ENCODE measurements at places on chromosomes 7 and 10. TPM values are rescaled to one million over a fixed set of nuclear protein-coding genes. Genes with fewer than 3 reads are reported as not detected.
A peak's percentile ranks its signal among the peaks of the same experiment; 100 is the strongest.

PILRA gene
- 0.15 TPM for polyA plus RNA-seq

VSTM2A gene
- not detected for polyA plus RNA-seq

STEAP4 gene
- polyA plus RNA-seq = 0.88 TPM

FXYD4 gene
- polyA plus RNA-seq = not detected

- no peak for DNase-seq
Observed at GRCh38 chr7:151243408-151244195, 4.9 kb downstream of the SMARCD3 start.

DNA sequence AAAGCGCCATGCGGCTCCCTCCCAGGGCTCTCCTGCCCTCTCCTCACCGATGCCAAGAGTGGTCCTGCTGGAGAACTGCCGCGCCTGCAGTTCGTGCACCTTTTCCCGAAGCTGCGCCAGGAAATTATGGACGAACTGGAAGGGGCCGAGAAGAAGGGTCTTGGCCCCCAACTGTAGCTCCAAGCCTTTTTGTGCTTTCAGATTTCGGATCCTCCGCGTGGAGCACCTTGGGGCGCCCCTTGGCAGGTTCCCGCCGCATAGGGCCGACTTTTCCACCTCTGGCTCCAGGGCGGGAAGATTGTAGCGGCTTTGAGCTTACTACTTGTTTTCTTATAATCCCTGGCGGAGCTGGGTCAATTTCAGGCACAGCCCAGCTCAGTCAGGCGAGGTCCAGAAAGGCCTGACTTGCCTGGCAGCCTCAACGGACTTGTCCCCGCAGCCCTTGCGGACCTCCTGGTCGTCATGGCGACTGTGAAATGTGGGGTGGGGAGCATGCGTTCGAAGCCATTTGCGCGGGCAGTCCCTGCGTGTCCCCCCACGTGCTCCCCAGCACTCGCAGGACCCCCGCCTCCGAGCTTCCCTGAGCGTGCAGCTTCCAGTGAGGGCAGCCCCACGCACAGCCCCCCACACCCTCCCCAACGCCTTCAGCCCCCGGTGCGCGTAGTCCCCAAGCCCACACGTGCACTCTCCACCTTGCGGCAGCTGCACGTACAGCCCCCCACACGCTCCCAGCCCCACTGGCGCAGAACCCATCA lies 129.9 kb downstream of the KBTBD2 start:
- DNase-seq = peak; percentile 20

DNA sequence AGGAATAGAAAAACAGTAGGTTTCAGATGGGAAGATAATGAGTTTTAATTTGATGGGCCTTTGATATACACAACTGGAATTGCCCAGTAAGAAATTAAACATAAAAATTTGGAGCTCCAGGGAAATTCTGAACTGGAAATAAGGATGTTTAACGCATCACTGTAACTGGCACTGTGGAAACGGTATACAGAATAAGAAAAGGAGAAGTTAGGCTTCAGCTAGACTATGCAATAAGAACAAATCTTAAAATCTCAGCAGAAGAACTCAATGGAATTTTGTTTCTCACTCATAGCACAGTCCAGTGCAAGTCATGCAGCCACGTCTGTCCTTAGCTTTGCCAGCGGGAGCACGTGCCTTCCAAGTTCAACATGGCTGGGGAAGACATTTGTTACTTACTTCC lies 52.9 kb upstream of the FGL2 start:
- no peak for DNase-seq

DNA sequence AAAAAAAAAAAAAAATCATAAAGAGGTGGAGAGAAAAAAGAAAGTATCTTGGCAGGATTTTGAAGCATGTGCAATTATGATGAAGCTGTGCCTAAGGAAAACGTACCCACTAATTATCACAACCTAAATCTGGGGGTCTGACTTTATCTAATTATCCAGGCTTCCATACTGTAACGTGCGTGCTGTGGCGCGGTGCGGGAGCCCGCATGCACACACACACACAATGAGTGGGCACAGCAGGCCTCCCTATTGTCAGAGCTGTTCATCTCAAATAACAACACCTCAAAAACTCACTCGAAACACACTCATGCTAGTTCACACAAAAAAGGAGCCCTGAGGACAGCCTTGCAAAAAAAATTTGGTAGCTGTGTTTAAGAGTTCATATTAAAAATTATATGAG lies 31.9 kb downstream of the BEND7 start:
- no peak for DNase-seq

- DNase-seq = no peak
Observed at GRCh38 chr10:132945125-132945893, 2.9 kb upstream of the CFAP46 start.

DNA sequence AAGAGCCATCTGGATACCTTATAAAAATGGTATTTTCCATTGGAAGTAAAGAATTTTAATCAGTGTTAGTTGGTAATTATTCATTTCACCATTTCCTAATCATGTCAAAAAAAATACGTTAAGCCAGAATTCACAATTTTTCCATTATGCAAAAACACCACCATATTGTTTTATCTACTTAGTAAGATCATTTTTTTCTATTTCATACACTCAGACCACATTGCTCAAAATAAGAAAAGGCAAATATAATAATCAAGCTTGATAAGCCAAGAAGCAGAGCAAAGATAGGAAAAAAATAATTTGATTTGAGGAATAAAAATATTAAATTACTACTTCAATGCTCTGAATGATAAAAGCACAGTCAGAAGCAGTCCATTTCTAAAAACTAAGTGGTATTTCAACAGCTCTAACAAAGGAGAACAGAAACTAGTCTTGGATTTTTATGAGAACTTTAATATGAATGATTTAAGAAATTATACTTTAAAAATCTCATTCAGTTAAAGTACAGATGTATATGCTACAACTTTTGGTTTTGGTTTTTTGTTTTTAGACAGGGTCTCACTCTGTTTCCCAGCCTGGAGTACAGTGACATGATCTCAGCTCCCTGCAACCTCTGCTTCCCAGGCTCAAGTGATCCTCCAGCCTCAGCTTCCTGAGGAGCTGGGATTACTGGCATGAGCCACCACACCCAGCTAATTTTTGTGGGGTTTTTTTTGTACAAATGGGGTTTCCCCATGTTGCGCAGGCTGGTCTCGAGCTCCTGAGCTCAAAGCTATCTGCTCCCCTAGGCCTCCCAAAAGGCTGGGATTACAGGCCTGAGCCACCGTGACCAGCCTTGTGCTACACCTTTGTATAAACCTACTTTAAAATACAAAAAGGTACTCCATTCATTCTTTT lies 46.6 kb downstream of the LRRN3 start:
- peak; percentile 10 for DNase-seq

GRCh38 chr10:78278058-78278404 lies 244.4 kb downstream of the RPS24 start:
- peak; percentile 72 for DNase-seq

- no peak for DNase-seq
Observed at GRCh38 chr10:44946205-44946604, 13.4 kb upstream of the RASSF4 start.

DNA sequence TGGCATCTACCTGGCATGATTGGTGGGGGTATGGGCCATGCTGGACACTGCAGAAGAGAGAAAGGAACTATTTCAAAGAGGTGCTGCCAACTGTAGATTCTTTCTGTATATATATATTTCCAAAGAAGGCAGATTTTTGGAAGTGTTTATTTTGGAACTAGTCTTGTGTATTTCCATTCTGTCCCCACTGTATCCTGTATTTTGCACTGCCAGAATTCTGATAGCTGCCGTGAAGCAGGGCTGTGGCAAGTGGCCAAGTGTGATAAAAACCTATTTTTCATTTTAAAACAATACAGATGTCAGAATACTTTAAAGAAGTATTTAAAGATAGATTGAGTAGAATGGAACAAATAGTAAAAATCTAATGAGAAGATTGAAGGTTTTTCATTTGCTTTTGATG lies 17.1 kb downstream of the MCU start:
- DNase-seq = peak; percentile 67

DNA sequence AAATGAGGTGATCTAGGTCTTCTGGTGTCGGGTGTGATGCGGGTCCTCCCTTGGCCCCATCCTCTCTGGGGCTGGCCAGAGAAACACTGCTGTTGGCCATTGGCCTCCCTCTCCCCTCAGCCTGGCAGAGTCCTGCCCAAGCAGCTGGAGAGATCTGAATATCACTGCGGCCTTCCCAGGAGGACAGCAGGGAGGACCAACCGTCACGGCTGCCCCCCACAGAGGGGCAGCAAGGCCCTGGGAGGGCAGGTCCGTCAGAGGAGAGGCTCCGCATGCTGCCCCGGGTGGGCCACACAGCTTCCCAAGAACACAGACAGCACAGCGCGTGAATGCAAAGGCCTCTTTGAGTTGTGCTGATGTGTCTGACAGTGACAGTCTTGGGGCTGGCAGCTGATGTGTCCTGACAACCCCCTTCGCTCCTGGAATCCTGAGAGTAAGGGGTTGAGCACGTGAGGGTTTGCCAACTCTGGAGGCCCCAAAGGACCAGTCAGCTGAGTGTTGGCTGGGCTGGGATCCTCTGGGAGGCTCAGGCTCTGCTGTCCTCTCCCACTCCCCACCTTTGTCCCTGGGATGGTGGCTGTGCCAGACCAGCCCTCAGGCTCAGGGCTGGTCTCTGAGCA lies 132.5 kb upstream of the UNC5B start:
- no peak for DNase-seq

GRCh38 chr7:115005953-115006352 lies 84.1 kb downstream of the MDFIC start:
- no peak for DNase-seq

GRCh38 chr10:68561865-68562649 lies 1.9 kb downstream of the TET1 start:
- DNase-seq = peak; percentile 36

DNA sequence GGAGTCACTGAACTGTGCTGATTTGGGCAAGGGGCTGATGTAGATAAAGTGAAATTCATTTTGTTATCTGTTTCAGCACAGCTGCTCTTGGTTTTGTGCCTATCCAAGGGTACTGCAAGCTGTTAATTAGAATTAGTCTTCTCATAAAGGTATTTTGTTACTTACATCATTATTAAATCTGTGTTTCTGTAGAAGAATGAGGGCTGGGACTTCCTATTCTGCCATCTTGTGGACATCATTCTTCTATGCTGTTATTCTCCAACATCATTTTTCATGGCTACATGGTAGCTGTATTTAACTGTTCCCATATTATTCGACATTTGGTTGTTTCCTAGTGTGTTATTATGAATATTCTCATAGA lies 76.2 kb upstream of the CCDC71L start:
- peak; percentile 63 for DNase-seq

DNA sequence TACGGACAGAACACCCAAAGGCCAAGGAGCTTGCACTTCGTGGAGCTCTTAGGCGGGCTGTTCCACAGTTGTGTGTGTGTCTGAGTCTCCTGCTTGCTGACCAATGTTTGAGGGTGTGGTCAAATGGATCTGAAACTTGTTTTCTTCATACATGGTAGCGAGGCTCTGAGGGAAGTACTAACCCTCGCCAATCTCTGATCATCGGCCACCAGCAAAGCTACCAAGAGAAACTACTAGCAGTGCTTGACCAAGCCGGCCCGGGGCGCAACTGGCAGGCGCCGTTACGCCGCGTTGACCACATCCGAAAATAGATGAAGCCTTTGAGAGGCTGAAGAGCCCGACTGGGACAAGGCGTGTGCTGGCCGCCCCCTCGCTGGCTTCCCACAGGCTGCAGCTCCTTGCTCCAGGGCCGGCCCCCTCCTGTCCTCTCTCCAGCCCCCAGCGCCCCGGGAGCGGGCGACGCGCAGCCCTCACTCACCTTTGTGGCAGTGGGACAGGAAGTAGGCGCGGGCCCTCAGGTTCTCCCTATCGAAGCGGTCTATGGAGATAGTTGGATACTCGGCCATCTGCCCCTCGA lies 384 bp downstream of the DCLRE1C start:
- DNase-seq = peak; percentile 73

DNA sequence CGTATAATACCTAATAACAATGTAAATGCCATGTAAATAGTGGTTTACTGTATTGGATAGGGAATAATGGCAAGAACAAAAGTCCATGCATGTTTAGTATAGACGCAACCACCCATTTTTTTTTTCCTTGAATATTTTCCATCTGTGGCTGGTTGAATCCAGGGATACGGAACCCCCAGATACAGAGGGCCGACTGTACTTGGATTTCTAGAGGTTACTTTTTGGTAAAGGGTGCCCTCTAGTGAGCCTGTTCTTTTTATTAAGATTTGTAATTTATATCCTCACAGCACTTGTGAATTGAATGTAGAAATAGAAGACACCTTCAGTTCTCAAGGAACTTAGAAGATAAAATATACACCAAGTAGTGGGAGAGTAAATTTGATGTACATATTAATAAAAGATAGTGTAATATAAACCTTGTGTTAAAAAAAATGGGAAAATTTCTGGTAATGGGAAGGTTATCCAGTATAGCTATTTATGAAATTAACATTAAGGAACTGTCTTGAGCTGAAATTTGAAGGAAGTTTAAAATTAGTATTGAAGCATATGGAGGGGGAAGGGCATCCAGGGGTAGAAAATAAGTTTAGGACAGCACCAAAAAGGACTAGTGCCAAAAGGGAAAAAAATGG lies 32.0 kb downstream of the EXOC6 start:
- peak; percentile 40 for DNase-seq

GRCh38 chr7:30992414-30992813 lies 28.7 kb downstream of the GHRHR start:
- no peak for DNase-seq
